Tibial nerve (tissue), 4 donors: ENCODE measurements at places on chromosomes 7 and 10.
A peak's percentile ranks its signal among the peaks of the same experiment; 100 is the strongest.

DNA sequence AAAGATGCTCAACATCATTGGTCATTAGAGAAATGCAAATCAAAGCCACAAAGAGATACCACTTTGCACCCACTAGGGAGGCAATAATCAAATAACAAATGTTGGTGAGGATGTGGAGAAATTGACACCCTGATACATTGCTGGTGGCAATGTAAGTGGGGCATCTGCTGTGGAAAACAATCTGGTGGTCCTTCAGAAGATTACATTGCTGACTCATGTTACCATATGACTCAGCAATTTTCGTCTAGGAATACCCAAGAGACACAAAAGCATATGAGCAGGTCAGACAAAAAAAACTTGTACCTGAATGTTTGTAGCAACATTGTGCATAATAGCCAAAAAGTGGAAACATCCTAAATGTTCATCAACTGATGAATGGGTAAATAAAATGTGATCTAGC, 4.9 kb upstream of the CLDN3 start:
- peaks cover 19% of the 10 kb centered on the region for H3K27me3 ChIP-seq
- H3K36me3 ChIP-seq: no peaks in the 10 kb centered on the region
- no peak for DNase-seq
- peaks cover 8% of the 10 kb centered on the region for H3K4me1 ChIP-seq

GRCh38 chr10:110349831-110350230, 45.1 kb upstream of the SMNDC1 start:
- no peaks in the 10 kb centered on the region for H3K36me3 ChIP-seq
- H3K27ac ChIP-seq: no peak overlapping the region
- no peaks in the 10 kb centered on the region for H3K4me1 ChIP-seq

DNA sequence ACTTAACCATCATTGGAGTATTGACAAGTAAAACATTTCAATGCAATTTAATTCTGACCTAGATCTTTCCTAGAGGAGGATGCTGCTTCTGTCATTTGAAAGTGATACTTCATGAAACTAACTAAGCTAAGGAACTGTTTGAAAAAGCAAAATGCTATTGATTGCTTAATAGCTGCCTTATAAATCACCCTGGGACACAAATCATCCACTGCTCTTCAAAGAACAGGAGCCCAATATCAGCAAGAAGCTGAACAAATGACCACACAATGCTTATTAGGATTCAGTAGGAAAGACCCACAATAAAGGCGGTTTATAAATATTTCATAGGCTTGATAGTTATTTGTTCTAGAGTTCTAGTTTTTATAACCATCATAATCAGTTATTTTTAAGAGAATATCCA, 216.3 kb downstream of the TEX36 start:
- no peak overlapping the region for H3K27ac ChIP-seq
- no peaks in the 10 kb centered on the region for H3K36me3 ChIP-seq

DNA sequence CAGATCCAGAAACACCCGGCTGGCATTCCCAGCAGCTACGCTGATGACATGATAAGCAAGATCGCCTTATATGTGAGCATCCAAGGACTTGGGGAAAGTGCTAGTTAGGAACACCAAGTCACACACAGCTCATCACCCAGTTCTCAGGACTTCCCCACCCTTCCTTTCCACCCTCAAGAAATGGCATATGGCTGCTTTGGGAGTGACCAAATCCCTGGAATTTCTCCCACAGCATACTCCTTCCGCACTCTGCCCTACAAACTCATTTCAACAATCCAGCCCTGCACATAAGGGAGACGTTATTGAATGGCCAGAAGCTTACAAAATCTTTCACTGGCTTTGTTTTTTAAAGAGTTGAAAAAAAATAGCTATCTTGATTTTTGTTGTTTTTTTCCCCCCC, 4.2 kb downstream of the ITIH5 start:
- H3K36me3 ChIP-seq: no peaks in the 10 kb centered on the region
- no peak overlapping the region for H3K27ac ChIP-seq
- H3K4me3 ChIP-seq: no peak overlapping the region
- DNase-seq: no peak
- H3K27me3 ChIP-seq: no peaks in the 10 kb centered on the region
- H3K4me1 ChIP-seq: peaks cover 7% of the 10 kb centered on the region

GRCh38 chr10:106513352-106513771, 651.1 kb downstream of the SORCS1 start:
- no peak for DNase-seq
- H3K4me3 ChIP-seq: no peak overlapping the region
- no peaks in the 10 kb centered on the region for H3K27me3 ChIP-seq
- H3K4me1 ChIP-seq: no peaks in the 10 kb centered on the region
- no peak overlapping the region for H3K27ac ChIP-seq

DNA sequence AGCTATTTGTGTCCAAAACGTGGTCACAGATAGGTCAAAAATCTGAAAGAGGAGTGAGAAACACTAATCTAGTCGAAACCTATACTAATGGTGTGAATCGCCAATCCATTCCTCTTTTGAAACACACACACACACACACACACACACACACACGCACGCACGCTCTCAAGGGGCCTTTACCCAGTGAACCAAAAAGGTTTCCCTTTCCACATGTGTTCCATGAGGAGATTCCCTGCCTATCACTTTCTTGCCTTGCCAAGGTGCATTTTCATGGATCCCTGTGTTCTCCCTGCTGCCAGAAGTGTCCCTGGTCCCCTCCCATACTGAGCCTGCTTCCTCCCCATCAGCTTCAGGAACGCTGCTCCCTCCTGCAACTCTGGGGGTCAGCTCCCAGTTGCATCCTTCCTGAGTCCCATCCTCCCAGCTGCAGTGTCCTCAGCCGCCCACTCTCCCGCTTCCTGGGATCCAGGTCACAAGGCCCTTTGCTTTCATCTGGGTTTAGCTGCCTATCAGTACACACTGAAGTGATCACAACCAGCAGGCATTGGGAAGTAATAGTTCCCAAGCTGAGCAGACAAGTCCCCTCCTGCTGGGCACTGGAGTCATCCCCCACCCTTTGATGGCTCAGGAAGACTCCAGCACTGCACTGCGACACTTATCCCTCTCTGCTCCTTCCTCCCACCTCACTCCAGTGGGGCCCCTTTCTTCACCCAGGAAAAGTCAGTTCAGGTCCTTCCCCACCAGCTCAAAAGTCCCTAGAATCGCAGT, 49.2 kb upstream of the KCNMA1 start:
- H3K27me3 ChIP-seq: no peaks in the 10 kb centered on the region
- no peak overlapping the region for H3K27ac ChIP-seq
- no peaks in the 10 kb centered on the region for H3K36me3 ChIP-seq
- no peak overlapping the region for H3K4me3 ChIP-seq

- H3K4me3 ChIP-seq: no peak overlapping the region
- DNase-seq: no peak
- peak overlapping the region; percentile 71 for H3K27ac ChIP-seq
- no peaks in the 10 kb centered on the region for H3K27me3 ChIP-seq
- H3K36me3 ChIP-seq: no peaks in the 10 kb centered on the region
Observed at GRCh38 chr7:155860840-155861479, 48.7 kb upstream of the SHH start.

DNA sequence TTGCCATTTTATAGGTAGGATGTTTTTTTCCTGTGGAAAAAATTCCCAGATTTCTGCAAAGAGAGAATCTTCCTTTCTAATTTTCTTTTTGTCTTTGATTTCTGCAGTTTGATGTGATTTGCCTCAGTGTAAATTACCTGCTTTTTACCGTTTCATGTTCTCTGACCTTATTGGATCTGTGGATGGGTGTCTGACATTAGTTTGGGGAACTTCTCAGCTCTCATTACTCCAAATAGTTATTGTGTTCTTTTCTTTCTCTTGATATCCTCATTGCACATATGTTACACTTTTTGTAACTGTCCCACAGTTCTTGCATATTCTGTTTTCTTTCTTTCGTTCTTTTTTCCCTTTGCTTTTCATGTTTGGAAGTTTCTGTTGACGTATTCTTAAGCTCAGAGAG, 28.5 kb downstream of the NACAD start:
- no peak overlapping the region for H3K27ac ChIP-seq
- no peaks in the 10 kb centered on the region for H3K36me3 ChIP-seq

DNA sequence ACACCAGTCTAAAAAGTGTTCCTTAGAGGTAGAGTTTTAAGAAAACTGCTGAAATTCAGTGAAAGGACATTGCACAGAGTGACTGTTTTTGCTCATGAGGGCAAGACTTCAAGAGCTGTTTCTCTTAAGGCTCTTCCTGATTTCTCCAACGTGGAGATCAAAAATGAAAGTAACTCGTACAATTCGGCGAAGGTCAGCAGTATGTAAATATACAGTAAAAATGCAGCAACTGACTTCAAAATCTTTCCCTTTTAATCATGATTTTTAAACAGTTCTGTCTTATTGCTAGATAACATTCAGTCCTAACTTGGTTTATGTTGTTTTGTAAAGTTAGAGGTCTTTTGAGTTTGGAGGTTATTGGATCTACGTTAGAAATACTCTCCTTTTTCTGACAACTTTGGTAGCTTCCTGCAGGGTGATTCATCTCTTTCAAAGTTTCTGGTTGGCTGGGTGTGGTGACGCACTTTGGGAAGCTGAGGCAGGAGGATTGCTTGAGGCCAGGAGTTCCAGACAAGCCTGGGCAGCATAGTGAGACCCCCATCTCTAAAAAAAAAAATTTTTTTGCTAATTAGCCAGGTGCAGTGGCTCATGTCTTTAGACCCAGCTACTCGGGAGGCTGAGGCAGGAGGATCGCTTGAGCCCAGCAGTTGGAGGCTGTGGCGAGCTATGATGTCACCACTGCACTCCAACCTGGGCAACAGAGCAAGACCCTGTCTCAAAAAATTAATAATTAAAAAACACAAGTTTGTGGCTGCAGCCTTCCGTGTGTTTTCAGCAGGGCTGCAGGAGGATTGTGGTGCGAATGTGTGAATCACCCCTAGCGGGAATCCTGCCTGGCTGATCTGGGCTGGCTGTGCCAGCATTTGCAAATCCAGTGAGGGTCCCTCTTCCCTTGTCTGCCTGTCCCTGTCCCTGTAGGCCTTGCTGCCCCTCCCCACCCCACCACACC, 29.2 kb upstream of the AP5Z1 start:
- H3K36me3 ChIP-seq: peaks cover 2% of the 10 kb centered on the region
- peak overlapping the region; percentile 23 for H3K4me3 ChIP-seq
- no peaks in the 10 kb centered on the region for H3K27me3 ChIP-seq
- H3K27ac ChIP-seq: peak overlapping the region; percentile 84
- DNase-seq: no peak
- peaks cover 61% of the 10 kb centered on the region for H3K4me1 ChIP-seq
